ENCODE measurements at places on chromosomes 16 and 17. TPM values are rescaled to one million over a fixed set of nuclear protein-coding genes. Genes with fewer than 3 reads are reported as not detected.

DNA sequence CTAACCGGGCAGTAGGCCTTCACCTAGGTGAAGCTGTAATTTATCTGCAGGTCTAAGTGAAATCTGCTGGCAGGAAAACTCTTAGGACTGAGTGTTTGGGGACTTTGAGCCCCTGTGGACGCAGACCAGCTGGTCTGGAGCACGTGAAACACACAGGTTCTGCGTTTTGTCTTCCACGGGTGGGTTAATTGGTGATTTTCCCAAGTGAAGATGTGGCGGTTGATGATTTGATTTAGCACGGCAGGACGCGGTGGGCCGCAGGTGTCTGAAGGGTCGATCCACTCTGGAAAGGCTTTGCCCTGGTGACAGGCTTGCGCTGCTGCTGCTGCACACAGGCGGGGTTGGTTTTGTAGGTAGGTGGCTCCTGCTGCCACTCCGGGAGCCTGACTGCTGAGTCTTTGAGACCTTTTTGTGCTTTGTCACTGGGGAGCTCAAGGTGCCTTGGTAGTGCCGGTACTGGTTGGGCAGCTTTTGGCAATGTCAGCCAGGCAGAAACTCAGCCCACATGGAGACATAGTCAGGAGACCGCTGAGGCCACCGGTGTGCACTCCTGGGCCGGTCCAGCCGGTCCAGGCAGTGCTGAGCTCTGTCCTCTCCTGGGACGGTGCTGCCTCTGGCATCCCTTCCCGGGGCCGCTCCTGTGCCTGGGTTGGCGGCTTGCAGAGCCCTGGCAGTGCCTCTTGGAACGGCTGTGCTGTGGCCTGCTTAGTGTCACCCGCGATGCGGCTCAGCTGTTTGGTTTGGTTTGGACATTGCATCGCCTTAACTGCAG is 2.3 kb downstream of the BAIAP2 start:
- DNase-seq: no peak

DNA sequence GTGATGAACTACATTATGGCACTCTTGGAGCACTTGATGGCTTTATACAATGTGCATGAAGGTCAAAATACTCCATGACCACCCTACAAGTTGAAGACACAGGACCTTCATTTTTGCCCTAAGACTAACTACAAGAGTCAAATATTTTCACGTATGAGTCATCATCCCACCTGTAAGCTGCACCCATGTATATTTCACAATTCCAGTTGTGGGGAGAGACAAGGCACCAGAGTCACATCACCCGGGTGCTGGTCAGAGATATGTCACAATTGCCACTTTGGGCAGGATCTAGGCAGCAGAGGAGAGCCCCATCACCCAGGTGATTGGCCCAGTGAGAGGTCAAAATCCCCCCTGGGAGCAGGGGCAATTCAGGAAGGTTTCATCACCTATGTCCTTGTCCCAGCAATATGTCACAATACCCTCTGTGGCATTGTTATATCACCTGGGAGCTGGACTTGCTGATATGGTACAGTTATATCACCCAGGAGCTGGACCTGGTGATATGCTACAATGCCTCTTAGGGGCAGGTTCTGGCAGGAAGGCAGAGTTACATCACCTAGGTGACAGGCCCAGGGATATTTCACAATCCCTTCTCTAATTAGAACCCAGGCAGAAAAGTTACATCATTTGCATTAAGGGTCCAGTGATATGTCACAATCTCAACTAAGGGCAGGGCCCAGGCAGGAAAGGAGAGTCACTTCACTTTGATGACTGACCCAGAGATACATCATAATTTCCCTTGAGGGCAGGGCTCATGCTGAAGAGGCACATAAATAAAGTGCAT is 1839.2 kb downstream of the TP53TG3F start:
- no peak for DNase-seq

DNA sequence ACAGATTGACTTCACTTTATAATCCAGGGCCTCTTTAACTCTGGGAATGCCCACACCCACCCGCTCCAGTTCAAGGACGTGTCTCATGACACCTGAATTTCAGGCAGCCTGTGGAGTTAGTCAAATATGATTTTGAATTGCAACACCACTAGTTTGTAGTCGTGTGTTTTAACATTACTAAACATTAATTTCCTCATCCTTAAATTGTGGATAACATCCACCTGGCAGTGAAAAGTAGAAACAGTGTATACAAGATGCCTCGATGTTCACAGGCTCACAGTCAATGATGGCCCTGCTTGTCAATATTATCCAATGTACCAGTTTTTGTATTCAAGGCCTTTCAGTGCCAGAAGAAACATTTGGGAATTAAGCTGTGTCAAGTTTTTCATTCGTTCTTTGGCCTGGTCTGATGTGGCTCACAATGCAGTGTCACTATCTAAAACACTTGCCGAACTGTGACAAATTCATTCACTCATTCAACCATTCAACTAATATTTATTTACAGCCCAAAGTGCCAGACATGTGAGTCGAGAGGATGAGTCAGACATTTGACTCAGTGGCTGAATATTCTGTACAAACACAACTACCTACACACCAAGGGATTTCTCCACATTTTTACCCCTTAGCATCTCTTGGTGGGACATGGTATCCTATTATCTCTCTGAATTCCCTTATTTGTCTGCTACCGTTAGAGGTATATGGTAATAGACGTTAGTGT is 1.4 kb downstream of the MEIOB start:
- DNase-seq: peak; percentile 79

DNA sequence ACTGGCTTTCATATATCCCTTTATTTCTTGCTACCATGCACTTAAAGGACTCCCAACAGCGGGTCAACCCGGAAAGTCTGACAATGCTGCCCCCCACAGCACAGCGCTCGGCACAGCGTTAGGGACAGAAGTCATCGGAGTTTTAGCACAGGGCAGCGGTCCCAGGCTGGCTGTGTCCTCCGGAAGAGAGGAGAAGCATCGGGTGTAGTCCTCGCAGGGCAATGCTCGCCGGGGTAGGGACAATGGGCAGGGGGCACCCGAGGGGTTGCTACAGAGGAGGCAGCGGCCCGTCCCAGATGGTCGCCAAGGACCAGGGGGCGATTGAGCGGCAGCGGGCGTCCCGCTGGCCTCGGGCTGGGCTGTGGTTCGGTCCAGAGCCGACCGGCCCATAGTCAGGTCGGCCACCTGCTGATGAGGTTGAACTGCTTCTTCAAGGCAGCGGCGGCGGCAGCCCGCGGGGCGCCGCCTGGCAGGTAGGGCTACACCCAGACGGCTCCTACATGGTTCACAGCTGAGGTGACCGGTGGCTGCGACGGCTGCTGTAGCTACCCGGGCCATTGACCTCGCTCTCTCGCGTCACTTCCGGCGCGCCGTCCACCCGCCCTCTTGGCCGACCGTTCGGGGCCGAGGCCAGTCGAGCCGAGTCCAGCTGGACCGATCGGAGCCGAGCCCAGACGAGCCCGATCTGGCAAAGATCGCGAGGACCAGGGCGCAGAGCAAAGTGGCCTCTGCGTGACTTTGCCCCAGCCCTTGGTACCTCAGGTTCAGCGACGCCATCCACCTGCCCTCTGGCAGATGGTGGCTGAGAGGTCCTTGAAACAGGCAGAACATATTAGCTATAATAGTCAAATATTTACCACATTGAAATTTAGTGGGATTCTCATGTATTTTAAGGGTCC is 4.7 kb upstream of the LCMT1 start:
- no peak for DNase-seq

DNA sequence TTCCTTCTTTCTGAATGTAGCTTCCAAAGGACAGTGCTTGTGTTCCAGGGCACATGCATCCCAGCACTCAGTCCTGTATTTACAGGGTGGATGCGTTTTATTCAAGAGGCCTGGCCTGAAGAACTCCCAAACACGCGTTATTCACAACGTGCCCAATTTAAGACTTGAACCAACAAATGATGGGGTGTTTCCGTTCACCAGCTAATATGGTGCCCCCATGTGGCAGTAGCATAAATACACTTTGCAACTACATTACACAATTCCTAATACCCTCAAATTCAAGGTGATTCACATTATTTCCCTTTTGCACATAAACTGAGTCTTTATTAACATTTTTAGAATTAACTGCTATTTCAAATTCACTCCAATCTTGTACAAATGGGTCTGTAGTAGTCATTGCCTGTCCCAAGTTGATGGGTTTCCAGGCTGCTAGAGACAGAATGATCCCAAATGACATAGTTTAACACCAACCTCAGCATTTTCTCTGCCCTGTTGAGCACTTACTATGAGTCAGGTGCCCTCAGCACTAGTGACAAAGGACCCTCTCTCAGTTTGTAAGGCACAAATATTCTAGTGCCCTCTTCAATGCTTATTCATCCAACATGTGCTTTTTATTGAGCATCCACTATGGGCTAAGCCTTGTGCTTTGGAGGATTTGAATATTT is 26.9 kb downstream of the HSD17B2 start:
- no peak for DNase-seq

- no peak for DNase-seq
Observed at GRCh38 chr16:58098207-58099096, 30.7 kb downstream of the CFAP20 start.

GRCh38 chr17:60601447-60602384 is 1.7 kb downstream of the PPM1D start:
- no peak for DNase-seq

GRCh38 chr17:35898283-35899070 is 18.3 kb upstream of the CCL5 start:
- no peak for DNase-seq

DNA sequence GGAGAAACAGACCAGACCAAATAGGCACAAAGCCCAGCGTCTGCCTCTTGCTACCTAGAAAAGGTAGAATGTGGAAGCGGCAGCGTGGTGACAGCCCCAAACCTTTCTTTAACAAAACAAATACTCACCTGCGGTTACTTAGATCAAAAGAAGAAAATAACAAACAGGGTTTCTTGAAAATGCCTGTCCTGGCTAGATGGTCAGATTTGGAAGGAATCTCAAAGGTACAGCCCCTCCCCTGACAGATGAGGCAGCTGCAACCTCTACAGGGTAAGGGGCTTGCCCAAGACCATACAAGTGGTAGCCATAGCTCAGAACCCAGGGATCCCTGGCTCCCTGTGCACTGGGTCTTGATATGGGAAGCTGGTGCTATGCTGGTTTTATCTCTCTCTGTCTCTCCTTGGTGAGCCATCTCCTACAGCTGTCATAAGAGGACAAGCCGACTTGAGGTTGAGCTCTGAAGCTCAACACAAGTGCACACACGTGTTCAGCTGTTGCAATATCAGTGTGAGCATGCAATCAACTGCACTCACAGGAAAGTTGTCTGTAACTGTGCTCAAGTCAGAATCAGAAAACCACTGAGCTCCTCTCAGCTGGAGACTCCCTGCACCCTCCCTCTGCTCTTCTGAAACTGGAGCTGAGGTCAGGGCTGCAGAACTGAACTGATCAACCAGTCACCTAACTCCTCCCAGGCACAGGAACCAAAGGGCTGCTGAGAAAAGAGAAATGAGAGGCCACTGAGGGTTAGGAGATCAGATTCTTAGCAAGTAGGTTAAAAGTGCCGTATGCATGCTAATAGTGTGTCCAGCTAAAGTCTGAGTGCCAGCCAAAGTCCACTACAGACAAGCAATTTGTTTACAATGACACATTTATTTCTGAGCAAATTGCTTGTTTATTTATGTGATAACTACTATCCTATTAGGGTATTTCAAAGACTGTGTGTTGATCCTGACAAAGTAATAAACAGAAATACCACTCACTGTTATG is 6.1 kb upstream of the RNF157 start:
- no peak for DNase-seq

GRCh38 chr17:82414548-82415281 is 3.4 kb upstream of the HEXD start:
- no peak for DNase-seq

GRCh38 chr17:81486199-81486810 is 26.3 kb downstream of the ACTG1 start:
- no peak for DNase-seq

- DNase-seq: no peak
Observed at GRCh38 chr16:22071331-22071910, 20.9 kb upstream of the VWA3A start.

DNA sequence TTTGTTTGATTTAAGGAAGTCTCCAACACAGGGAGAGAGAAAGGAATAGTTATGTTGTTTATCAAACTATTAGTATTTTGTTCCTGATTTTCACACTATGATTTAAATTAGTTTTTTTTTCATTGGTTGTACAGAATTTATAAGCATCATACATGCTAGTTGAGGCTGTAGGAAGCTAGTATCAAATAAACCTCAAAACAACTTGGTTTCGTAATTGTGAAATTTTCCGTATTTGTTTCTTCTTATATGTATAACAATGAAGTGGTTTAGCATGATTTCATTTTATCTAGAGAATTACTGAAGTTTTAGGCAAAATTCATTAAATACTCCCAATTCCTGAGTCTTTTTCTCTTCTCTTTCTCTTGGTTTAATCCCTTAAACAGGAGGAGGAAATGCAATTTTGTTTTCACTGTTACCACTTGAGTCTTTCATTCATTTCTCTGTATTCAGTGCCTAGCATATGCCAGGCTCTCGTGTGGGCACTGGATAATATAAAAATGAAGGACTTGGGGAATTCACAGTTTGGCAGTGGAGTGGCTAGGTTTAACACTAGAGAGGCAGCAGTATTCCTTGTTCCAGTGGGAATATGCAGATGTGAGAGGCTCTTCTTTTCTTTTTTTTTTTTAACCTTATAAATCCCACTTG is 1.8 kb downstream of the CYLD start:
- no peak for DNase-seq

DNA sequence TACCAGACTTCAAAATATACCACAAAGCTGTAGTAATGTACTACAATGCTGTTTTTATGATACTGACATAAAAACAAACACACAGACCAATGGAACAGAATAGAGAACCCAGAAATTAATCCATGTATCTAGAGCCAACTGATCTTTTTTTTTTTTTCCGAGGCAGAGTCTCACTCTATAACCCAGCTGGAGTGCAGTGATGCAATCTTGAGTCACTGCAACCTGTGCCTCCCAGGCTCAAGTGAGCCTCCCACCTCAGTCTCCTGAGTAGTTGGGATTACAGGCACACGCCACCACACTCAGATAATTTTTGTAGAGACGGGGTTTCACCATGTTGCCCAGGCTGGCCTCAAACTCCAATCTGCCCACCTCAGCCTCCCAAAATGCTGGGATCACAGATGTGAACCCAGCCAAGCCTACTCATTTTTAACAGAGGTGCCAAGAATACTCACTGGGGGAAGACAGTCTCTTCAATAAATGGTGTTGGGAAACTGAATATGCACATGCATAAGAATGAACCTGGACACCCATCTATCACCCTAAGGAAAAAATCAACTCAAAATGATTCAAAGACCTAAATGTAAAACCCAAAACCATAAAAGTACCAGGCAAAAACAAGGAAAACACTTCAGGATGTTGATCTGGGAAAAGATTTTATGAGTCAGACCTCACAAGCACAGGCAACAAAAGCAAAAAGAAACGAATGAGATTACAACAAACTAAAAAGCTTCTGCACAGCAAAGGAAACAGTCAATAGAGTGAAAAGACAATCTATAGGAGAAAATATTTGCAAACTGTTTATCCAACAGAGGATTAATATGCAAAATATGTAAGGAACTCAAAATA is 63.1 kb downstream of the STX8 start:
- peak; percentile 26 for DNase-seq

Gene SCRN2
- total RNA-seq: 31.7 TPM

Gene COPS3
- 66.6 TPM for total RNA-seq

Gene CCL4L2
- total RNA-seq: not detected

Gene HOXB6
- 30.7 TPM for total RNA-seq

Gene MT3
- not detected for total RNA-seq

Gene CDRT15
- total RNA-seq: not detected

Gene FZD2
- 8.1 TPM for total RNA-seq

Gene ULK2
- total RNA-seq: 17.7 TPM

Gene HBA2
- total RNA-seq: not detected

Gene CETP
- not detected for total RNA-seq
